Vein endothelial cell (primary cell): ENCODE measurements at places on chromosomes 3 and 15. TPM values are rescaled to one million over a fixed set of nuclear protein-coding genes. Genes with fewer than 3 reads are reported as not detected.

The PLA2G4F gene
- not detected in 2 replicates for total RNA-seq

The ALDH1L1 gene
- total RNA-seq: not detected in 2 replicates

The IL17RE gene
- total RNA-seq: 0.33 and 0.57 TPM in 2 replicates

The LEO1 gene
- total RNA-seq: 14.7 and 24.3 TPM in 2 replicates

The MUC20 gene
- 0.38 and 2.0 TPM in 2 replicates for total RNA-seq

The CHRFAM7A gene
- 1.6 and 3.3 TPM in 2 replicates for total RNA-seq

The SCN11A gene
- under 0.01 and 0.10 TPM in 2 replicates for total RNA-seq

The SPINT1 gene
- 3.2 and 5.2 TPM in 2 replicates for total RNA-seq

The GABRR3 gene
- not detected in 2 replicates for total RNA-seq

The HYKK gene
- 1.8 and 3.6 TPM in 2 replicates for total RNA-seq

The HRH1 gene
- 13.5 and 16.7 TPM in 2 replicates for total RNA-seq

The KBTBD12 gene
- total RNA-seq: not detected in 2 replicates

The FEZF2 gene
- not detected in 2 replicates for total RNA-seq

The ARMC8 gene
- 55.0 and 60.1 TPM in 2 replicates for total RNA-seq

The PPP1R14D gene
- not detected in 2 replicates for total RNA-seq

The C3orf20 gene
- total RNA-seq: not detected in 2 replicates

The KCNAB1 gene
- 0.19 and 0.33 TPM in 2 replicates for total RNA-seq

The SPTBN5 gene
- total RNA-seq: 3.9 and 15.2 TPM in 2 replicates

The TMEM40 gene
- total RNA-seq: not detected in 2 replicates

The SERP1 gene
- 169 and 202 TPM in 2 replicates for total RNA-seq

The GOLGA6C gene
- not detected in 2 replicates for total RNA-seq

The KLF15 gene
- 1.5 and 1.6 TPM in 2 replicates for total RNA-seq

The NPAP1 gene
- not detected in 2 replicates for total RNA-seq
